ENCODE measurements at places on chromosomes 6 and 20.

GRCh38 chr6:27176096-27176495 is 71.4 kb upstream of the PRSS16 start:
- DNase-seq: no peak

GRCh38 chr6:5968817-5969734 is 37.6 kb downstream of the NRN1 start:
- no peak for DNase-seq

GRCh38 chr6:44249082-44249748 is 2.3 kb downstream of the HSP90AB1 start:
- DNase-seq: no peak

DNA sequence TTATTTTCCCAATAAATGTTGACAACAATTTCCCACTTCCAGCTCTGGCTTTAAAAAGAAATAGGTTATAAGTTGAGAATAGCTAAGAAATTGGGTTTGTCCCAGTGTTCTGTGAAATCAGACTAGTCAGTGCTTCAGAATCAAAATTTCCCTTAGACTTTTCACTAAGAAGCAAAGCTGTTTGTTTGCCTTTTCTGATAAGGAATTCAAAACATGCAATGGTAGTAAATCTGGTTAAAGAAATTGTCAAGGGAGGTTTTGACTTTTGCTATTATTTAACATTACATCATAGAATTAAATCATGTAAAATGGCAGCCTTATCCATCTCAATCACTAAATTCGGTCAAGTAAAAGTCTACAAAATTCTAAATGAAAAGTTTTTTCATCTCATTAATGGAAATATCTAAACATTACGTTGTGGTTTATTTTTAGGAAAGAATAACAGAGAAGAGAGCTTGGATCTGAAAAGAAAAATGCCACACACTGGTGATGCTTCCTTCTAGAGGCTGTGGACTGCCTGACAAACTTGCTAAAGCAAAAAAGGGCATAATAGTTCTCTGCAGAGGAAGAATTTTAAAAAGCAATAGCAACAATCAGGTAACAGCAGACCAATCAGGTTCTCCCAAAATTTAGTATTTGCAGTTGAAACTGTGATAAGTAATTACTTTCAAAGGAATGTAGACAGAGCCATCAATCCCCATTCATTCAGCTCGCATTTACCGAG is 36.4 kb downstream of the PLAGL1 start:
- no peak for DNase-seq

- DNase-seq: no peak
Observed at GRCh38 chr6:53680489-53680888, 14.9 kb upstream of the KLHL31 start.

DNA sequence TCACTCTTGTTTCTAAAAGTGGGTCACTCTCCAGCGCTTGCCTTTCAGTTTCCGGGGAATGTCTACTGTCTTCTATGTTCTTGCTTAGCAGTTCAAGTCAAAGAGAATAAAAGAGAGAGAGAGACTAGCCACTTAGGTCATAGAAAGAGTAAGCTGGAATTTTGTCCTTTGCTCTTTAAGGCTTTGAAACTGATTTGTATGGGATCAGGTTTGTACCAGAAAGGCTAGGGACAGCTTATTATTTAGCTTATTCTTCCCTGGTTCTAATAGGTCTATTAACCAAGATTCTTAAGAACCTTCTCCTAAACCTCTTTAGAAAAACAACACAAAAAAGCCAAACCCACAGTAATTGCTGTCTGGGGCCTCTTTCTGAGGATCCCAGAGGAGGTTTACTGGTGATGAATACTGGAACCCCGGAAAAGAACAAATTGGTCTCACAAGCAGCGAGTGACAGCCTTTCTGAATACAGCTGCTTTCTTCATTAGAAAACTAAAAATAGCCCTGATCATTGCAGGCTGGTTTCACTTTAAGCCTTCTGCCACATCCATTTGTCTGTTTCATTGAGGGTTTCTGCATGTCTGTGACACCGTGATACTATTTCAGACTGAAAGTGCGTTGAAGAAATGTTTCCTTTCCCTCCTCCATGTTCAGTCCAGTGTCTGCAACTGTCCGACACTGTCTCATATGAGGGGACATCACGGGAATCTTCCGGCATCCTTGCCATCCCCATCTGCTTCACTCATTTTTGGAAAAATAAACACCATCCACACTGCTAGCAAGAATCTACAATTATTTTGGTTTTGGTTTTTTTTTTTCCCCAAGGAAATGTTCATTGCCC is 75.1 kb upstream of the ATXN1 start:
- no peak for DNase-seq

DNA sequence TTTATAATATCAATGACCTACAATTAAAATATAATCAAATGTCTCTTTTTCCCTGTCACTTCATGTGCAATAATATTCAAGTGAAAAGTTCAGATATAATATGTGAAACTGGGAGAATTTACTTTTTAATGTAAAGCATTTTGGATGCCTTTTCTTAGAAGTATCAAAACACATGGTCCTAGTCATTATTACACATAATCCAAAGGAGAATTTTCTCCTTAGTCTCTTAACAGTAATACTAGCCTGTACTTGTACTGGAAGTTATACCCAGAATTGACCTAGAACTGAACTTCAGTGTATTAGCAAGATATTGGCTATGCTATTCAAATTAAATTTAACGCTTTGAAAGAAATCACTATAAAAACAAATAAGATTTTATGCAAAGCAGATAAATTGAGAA is 842.6 kb upstream of the MANEA start:
- DNase-seq: no peak

DNA sequence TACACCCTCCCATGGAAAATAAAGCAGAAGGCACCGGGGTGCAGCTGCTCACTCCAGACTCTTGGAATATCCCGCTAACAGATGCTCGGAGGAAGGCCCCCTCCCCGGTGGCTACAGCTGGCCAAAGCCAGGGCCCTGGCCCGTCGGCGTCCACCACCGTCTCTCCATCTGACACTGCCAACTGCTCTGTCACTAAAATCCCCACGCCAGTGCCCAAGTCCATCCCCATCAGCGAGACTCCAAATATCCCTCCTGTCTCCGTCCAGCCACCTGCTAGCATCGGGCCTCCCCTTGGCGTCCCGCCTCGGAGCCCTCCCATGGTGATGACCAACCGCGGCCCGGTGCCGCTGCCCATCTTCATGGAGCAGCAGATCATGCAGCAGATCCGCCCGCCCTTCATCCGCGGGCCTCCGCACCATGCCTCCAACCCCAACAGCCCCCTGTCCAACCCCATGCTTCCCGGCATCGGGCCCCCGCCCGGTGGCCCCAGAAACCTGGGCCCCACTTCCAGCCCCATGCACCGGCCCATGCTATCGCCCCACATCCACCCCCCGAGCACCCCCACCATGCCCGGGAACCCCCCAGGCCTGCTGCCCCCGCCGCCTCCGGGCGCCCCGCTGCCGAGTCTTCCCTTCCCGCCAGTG is 143.9 kb downstream of the SOBP start:
- DNase-seq: no peak

DNA sequence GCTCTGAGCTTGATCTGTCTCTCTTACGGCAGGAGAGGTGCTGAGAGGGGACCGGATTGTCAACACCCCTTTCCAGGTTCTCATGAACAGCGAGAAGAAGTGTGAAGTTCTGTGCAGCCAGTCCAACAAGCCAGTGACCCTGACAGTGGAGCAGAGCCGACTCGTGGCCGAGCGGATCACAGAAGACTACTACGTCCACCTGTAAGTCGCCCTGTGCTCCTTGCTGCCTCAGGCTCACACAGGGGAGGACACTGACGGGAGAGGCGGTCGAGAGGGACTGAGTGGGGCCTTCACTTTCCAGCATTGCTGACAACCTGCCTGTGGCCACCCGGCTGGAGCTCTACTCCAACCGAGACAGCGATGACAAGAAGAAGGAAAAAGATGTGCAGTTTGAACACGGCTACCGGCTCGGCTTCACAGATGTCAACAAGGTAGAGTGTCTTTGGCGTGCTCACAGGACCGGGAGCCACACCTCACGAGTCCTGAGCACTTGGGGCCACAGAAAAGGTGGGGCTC is 32.0 kb downstream of the TM9SF4 start:
- DNase-seq: no peak

- DNase-seq: no peak
Observed at GRCh38 chr20:51036226-51036625, 13.3 kb upstream of the KCNG1 start.

GRCh38 chr6:15793288-15793687 is 130.5 kb upstream of the DTNBP1 start:
- DNase-seq: no peak

DNA sequence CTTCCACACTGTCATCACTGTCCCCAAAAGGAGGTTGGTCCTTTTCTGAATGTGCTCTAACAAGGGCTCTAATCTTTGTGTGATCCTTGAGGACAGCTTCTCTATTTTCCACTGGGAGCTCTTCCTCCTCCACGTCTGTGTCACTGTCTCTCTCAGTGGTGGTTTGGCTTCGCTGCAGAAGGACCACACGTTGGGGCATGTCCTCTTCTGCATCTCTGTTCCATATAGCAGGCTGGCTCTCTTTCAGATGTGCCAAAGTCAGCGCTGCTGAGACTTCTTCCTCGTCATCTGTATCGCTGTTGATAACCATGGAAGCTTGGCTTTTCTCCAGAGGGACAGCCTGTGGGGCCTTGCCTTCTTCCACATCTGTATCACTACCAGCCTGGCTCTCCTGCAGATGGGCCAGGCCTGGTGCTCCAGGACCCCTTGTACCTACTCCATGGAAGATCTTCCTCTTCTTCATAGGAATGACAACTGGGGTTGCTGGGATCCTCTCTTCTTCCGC is 4.6 kb downstream of the MDC1 start:
- no peak for DNase-seq

DNA sequence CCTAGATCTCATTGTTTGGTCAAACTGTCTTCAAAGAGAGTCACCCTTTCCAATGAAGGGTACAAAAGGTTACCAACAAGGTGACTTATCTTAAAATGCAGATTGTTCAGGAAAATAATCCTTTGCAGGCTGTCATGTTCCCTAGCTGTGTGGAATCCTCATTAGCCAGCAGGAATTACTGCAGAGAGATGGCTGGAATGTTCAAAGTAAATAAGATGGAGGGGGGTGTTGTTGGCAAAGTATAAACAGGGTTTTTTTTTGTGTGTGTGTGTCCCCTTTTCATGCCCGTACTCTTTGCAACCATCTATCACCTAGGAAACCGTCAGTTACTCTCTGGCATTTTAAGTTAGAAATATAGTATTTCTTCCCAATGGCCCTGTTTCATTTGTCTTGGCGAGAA is 6.5 kb downstream of the NEDD9 start:
- DNase-seq: no peak

GRCh38 chr20:57287901-57288300 is 21.5 kb upstream of the BMP7 start:
- DNase-seq: no peak

GRCh38 chr6:79076160-79076559 is 1.9 kb downstream of the PHIP start:
- DNase-seq: no peak

DNA sequence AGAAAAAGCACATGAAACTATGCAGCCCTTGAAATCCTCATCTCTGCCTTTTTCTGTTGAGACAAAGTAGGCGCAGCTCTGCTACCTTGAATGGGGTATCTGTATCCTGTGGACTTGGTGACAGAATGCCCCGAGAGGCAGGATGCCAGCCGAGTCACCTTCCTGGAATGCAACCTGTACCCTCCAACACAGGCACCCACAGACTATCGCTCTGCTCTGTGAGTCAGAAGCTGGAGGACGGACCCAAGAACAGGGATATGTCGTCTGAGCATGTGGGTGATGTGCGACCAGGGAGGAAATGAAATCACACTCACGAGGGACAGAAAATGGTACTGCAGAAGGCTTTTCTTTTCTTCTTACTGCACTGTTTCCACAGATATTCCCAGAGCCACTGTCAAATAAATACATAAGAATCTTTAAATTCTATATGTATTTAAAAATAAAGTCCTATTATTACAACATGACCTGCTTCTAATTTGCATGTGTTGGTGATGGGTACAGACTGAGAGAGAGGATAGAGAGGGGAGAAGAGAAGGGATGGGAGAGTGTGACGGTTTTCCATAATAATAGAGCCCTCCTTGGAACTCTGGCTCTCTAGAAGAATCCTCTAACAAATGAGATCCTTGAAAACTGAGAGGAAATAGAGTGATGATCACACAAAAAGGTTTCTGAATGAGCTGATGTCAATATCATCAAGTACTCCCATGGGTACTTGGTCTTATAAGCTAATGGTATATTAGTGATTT is 308.1 kb downstream of the FOXC1 start:
- DNase-seq: no peak

DNA sequence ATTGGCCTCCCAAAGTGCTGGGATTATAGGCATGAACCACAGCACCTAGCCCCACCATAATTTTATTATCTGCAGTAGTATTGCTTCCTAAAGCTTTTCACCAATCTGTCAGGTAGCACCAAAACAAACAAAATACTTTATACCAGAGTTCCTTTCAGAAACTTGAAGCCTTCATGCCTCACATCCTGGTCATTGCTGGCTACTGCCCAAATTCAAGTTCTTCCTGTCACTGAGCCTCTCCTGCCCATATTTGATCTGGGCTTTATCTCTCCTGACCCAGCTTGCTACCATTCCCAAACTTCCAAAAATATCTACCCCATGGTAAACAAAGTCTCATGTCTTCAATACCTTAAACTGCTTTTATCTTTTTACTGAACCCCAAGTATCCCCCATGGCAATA is 34.9 kb upstream of the DST start:
- no peak for DNase-seq

- no peak for DNase-seq
Observed at GRCh38 chr20:45230631-45231030, 9.5 kb downstream of the SEMG2 start.

GRCh38 chr20:57478176-57478575 is 46.8 kb downstream of the CTCFL start:
- no peak for DNase-seq

DNA sequence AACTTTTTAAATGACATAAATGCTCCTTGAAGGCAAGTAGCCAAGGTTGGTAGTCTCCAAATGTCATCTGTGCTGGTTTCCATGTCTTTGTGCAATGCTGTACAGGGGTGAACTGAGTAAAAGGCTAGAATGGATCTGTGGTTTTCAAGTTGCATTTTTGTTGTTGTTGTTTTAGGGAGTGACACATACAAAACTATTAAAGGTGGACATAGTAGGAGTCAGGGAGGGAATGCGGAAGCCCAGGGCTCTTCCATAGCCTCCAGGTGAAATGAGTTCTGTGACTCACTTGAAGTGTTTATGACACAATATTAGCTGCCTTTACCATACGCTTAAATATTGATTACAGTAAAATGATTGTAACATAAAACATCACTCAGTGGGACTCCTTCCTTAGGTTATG is 22.5 kb upstream of the QKI start:
- DNase-seq: no peak

DNA sequence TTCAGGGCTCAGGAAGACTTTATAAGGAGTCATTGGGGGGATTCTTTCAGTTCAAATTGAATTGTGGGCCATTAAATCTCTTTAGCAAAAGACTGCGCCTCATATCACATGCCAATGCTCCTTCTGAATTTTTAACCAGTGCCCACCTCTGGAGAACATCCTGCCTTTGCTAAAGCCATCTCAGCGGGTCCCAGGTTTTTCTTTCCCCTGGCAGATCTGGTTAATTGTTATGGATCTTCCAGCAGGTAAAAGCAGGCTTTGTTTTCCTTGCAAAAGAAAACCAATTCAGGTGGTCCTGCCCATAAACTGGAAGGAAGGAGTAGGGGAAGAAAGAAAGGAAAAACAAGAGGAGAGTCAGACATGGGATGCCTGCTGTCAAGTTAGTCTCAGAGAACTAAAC is 298.2 kb downstream of the LRFN2 start:
- no peak for DNase-seq

GRCh38 chr20:58590679-58591473 is 60.2 kb upstream of the STX16 start:
- DNase-seq: no peak

All from T-helper 9 cell (primary cell).